ENCODE measurements at places on chromosomes 7 and 10.
A peak's percentile ranks its signal among the peaks of the same experiment; 100 is the strongest.

GRCh38 chr10:94310369-94310768 is 52.4 kb downstream of the NOC3L start:
- DNase-seq = no peak

DNA sequence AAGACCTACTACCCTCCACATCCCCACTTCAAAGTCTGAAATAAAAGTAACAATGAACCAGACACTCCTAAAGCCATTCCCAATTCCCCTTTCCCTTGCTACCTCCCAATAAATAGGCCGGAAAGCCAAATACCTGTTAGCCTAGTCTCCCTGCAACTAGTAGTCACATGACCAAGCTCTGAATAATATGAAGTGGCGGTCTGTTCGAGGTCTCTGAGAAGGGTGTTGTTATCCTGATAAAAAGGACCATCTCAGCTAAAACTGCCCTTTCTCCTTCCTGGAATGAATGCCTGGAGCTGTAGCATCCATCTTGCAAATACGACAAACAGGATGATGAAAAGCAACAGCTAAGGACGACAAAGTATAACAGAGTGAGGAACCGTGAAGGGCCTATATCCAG is 6.0 kb downstream of the KIF5B start:
- DNase-seq = no peak

- DNase-seq = peak; percentile 64
Observed at GRCh38 chr10:89867964-89868363, 166.6 kb downstream of the KIF20B start.

GRCh38 chr10:91816981-91817380 is 18.8 kb downstream of the TNKS2 start:
- DNase-seq = no peak

- DNase-seq = no peak
Observed at GRCh38 chr7:101595766-101596537, 33.1 kb downstream of the MYL10 start.
